ENCODE measurements at places on chromosomes 3 and 15.

DNA sequence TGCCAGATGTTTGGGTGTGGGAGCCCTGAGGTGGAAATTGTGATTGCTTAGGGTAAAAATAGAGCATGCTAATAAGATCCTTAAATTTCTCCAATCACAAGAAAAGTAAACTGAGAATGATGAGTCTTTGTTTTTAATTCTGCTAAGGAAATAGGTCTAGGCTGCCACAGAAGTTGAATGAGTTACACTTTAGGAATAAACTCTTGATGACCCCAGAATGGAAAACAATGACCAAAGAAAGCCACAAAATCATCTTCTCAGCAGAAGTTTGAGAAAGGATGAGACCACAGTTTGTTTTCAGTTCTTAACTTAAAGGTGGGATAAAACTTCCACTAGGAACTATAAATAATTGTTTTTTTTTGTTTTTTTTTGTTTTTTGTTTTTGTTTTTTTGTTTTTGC, 164.6 kb upstream of the BCL6 start:
- no peak for DNase-seq
- H3K4me1 ChIP-seq = peaks cover 23% of the 10 kb centered on the region
- H3K4me3 ChIP-seq = no peak overlapping the region
- no peak overlapping the region for H3K27ac ChIP-seq
- H3K27me3 ChIP-seq = no peaks in the 10 kb centered on the region

DNA sequence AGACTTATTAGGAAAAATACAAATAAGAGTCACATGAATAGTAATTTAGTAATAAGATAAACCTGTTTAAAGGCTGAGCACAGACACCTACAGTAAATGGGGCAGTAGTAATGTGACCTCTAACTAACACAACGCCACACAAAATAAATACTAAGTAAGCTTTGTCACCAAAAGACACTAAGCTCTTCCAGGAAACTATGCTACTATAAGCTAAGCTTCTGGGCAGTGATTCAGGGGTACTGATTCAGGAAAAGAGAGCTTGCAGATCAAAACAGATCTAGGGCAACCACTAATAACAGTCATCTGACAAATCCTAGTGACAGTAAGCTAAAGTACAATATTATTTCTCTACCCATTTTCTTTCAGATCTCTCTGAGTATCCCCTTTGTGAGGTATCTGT, 68.8 kb downstream of the PLOD2 start:
- H3K4me1 ChIP-seq = no peaks in the 10 kb centered on the region
- H3K4me3 ChIP-seq = no peak overlapping the region
- H3K27me3 ChIP-seq = no peaks in the 10 kb centered on the region
- H3K27ac ChIP-seq = no peak overlapping the region

- no peak overlapping the region for H3K27ac ChIP-seq
- H3K4me1 ChIP-seq = peaks cover 23% of the 10 kb centered on the region
- no peaks in the 10 kb centered on the region for H3K27me3 ChIP-seq
- H3K4me3 ChIP-seq = no peak overlapping the region
Measured at GRCh38 chr3:49926117-49926728, 3.4 kb downstream of the MON1A start.

- no peak for DNase-seq
- H3K27ac ChIP-seq = no peak overlapping the region
- no peaks in the 10 kb centered on the region for H3K4me1 ChIP-seq
- H3K36me3 ChIP-seq = no peaks in the 10 kb centered on the region
- H3K4me3 ChIP-seq = no peak overlapping the region
Measured at GRCh38 chr3:167913219-167913835, 177.8 kb downstream of the SERPINI1 start.

- no peak overlapping the region for H3K27ac ChIP-seq
- H3K36me3 ChIP-seq = no peaks in the 10 kb centered on the region
- DNase-seq = no peak
- H3K4me3 ChIP-seq = no peak overlapping the region
- no peaks in the 10 kb centered on the region for H3K27me3 ChIP-seq
Measured at GRCh38 chr3:102230057-102230456, 204.8 kb upstream of the ZPLD1 start.

DNA sequence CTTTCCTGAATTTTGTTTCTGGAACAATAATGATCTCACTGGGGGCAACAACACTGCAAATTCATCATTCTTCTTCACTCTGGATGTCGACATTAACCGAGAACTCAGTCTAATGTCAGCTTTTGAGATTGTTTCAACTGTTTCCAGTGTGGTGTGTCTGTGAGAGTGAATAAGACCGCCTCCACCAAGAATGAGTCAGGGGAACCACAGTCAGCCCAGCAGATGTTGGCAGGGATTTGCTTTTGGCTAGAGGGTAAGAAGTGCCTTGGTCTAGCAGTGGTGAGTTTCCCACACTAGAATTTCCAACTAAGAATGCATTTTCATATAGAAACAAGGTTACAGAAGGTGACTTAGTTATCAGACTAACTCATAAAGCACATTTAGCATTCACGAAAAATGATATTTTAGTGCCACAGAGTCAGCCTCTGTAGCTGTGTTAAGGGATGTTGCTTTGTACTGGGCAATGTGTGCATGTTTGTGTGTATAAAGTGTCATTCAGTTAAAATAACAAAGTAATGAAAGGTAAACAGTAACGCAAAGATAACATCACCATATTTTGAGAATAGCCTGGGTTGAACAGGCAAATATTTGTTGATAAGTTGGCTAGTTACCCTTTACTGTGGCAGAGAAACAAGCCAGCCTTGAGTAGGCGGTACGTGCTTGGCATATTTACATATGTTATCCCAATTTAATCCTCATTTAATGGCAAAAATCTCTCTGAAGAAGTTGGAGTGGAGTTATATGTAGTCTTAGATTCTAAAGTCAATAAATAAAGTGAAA, 33.8 kb downstream of the DRD3 start:
- no peak for DNase-seq
- no peak overlapping the region for H3K27ac ChIP-seq
- no peaks in the 10 kb centered on the region for H3K4me1 ChIP-seq
- H3K27me3 ChIP-seq = no peaks in the 10 kb centered on the region
- H3K36me3 ChIP-seq = no peaks in the 10 kb centered on the region
- H3K4me3 ChIP-seq = no peak overlapping the region

DNA sequence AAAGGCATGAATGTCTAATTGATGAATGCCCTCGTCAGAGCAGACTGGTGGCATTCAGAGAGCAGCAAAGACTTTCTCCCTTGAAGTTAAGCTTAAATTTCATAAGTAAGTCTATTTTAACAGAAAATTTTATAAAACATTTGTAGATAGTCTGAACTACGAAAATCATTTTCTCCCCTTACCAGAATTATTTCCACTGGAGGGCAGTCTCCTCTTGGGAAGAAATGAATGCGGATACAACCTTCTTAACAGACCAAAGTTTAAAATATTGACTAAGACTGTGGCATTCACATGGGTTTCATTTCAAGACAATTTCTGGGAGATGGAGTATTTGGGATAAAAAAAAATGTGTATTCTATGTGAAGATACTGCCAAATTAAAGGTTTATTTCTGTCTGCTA, 669.0 kb downstream of the FHIT start:
- H3K36me3 ChIP-seq = no peaks in the 10 kb centered on the region
- H3K4me1 ChIP-seq = no peaks in the 10 kb centered on the region

- no peak for DNase-seq
- H3K36me3 ChIP-seq = peaks cover 32% of the 10 kb centered on the region
- no peak overlapping the region for H3K27ac ChIP-seq
- H3K4me3 ChIP-seq = no peak overlapping the region
Measured at GRCh38 chr3:183537295-183537730, 18.2 kb downstream of the KLHL6 start.

- no peak for DNase-seq
- H3K27ac ChIP-seq = no peak overlapping the region
- no peaks in the 10 kb centered on the region for H3K27me3 ChIP-seq
- no peak overlapping the region for H3K4me3 ChIP-seq
Measured at GRCh38 chr3:18526667-18527066, 101.5 kb upstream of the SATB1 start.

Measured in activated naive CD4-positive, alpha-beta T cell treated with anti-CD3 and anti-CD28 coated beads, Interleukin-2, amount 10 ng/mL, durations not matched to agents 7 days and 5 days (primary cell).